ENCODE measurements at places on chromosomes 1 and 21. TPM values are rescaled to one million over a fixed set of nuclear protein-coding genes. Genes with fewer than 3 reads are reported as not detected.

The RAVER2 gene
- 36.4 TPM for total RNA-seq

The SH2D1B gene
- total RNA-seq, result 0.33 TPM

The LY9 gene
- 0.71 TPM for total RNA-seq

The SPATA45 gene
- total RNA-seq, result not detected

The LCE2C gene
- total RNA-seq, result not detected

The TSACC gene
- total RNA-seq, result not detected

The FAM151A gene
- total RNA-seq, result not detected

The NR1I3 gene
- total RNA-seq, result not detected

The HOOK1 gene
- total RNA-seq, result 50.6 TPM

The HUNK gene
- 10.7 TPM for total RNA-seq

The LCE2A gene
- not detected for total RNA-seq

The MTMR11 gene
- 17.9 TPM for total RNA-seq

The HSPG2 gene
- total RNA-seq, result 203 TPM

The KRTAP12-3 gene
- not detected for total RNA-seq

The NUF2 gene
- total RNA-seq, result 14.2 TPM

Data from camera-type eye (tissue), 1 donor.